ENCODE measurements at places on chromosomes 7 and 10.

GRCh38 chr10:90865401-90865800 lies 6.4 kb upstream of the RPP30 start:
- DNase-seq = no peak

- DNase-seq = no peak
Measured at GRCh38 chr7:47420122-47420780, 161.7 kb downstream of the TNS3 start.

DNA sequence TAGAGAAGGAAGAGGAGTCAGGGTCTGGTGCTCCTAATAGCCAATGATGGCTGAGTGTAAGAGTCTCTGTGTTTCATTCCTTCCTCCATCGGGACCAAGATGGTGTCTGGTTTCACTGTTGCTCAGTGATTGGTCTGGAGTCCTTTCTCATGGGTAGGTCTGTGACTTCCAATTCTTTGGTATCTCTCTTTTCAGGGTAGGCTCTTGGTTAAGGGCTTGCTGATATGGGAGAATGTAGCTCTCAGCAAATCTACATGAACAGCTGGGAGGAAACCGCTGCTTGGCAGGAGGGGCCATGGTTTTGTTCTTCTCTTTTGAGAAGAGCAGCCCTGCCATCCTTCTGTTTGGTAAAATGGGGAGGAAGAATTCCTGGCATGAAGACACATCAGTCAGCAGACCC lies 209.1 kb upstream of the PODXL start:
- DNase-seq = no peak

GRCh38 chr7:35035511-35035961 lies 1.7 kb downstream of the DPY19L1 start:
- DNase-seq = no peak

DNA sequence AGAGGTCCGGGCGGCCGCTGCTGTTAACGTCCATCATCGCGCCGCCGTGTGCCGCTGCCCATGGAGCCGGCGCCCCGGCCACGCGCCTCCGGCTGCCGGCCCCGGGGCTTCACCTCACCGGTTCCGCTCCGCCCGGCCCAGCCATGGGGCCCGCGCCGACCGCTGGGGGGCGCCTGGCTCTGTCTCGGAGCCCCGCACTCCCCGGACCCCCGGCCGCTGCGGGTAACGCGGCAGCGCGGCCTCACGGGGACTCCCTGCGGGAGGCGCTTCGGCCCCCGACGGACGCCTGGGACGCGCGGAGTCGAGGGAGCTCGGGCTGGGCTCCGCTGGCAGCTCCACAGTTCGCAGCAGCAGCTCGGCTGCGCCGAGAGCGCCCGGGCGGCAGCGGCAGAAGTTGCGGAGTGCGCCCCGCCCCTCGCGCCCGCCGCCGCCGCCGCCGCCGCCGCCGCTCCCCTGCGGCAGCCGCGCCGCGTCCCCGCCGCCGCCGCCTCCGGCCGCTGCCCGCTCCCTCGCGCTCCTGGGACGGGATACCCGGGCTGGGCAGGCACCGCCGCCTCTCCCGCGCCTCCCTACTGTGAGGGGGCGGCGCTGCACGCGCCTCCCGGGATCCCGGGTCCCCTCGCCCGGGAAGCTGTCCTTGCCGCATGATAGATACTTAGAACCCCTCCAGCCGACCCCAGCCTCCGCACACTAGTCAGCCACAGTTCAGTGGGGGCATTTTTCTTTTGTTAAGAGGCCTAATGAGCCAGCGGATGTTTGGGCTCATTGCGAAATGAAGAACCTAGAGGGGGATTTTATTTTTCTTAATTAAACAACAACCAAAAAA lies at the start of gene HTR7:
HTR7 (minus strand) TSS at position 405 of the 826 bp plus-strand sequence; CDS start at position 37, 368 bp downstream.
- DNase-seq = no peak

- no peak for DNase-seq
Measured at GRCh38 chr10:116688241-116688711, 54.1 kb downstream of the HSPA12A start.

DNA sequence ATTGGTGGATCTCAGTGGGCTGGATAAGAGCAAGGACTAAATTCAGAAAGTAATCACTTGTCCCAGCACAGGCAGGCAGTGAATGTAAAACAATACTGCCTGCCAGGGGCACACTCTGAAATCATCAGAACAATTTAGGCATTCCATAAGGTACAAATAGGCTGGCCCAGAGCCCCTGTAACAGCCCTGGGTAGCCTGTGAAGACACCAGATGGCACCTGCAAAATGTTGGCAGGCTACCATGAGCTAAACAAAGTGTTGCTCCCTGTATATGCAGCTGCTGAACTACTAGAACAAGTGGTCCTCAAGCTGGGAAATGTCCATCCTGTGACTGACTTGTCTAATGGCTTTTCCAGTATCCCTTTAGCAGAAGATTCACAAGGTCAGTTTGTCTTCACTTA lies 3.0 kb upstream of the PRSS37 start:
- DNase-seq = no peak

GRCh38 chr10:51257511-51258248 lies 183.4 kb downstream of the PRKG1 start:
- no peak for DNase-seq

DNA sequence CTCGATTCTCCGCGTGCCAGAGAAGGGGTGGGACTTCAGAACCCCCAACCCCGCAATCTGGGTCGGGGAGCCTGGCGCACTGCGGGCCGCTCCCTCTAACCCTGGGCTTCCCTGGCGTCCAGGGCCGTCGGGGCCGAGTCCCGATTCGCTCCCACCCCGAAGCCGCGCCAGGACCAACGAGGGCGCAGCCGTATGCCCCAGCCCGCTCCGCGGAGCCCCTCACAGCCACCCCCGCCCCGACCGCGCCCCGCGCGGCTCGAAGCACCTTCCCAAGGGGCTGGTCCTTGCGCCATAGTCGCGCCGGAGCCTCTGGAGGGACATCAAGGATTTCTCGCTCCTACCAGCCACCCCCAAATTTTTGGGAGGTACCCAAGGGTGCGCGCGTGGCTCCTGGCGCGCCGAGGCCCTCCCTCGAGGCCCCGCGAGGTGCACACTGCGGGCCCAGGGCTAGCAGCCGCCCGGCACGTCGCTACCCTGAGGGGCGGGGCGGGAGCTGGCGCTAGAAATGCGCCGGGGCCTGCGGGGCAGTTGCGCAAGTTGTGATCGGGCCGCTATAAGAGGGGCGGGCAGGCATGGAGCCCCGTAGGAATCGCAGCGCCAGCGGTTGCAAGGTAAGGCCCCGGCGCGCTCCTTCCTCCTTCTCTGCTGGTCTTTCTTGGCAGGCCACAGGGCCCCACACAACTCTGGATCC lies at the start of gene LEP:
LEP (plus strand) TSS at position 583 of the 691 bp plus-strand sequence. CDS start 10,741 bp downstream, outside the sequence.
- no peak for DNase-seq

Measured in stimulated activated CD8-positive, alpha-beta memory T cell treated with anti-CD3 and anti-CD28 coated beads, Interleukin-2, amount 100 ng/mL, for 48 hours (primary cell).